Thyroid gland (tissue), 4 donors: ENCODE measurements at places on chromosomes 1 and 21. TPM values are rescaled to one million over a fixed set of nuclear protein-coding genes. Genes with fewer than 3 reads are reported as not detected.

The SPRR3 gene
- total RNA-seq, result not detected

The HSPA6 gene
- total RNA-seq, result 4.1 TPM

The NEGR1 gene
- total RNA-seq, result 12.3 TPM

The VCAM1 gene
- 4.1 TPM for total RNA-seq

The ALPL gene
- total RNA-seq, result 15.6 TPM

The SPAG17 gene
- total RNA-seq, result 14.6 TPM

The SPATA17 gene
- 1.8 TPM for total RNA-seq

The SPRR1A gene
- not detected for total RNA-seq

The CACNA1S gene
- not detected for total RNA-seq

The TFAP2E gene
- not detected for total RNA-seq

The RIPK4 gene
- total RNA-seq, result 22.9 TPM

The CRNN gene
- total RNA-seq, result not detected

The SKI gene
- total RNA-seq, result 31.4 TPM

The CITED4 gene
- 21.5 TPM for total RNA-seq

The NR5A2 gene
- total RNA-seq, result 6.0 TPM

The RPAP2 gene
- total RNA-seq, result 15.0 TPM

The AIRE gene
- total RNA-seq, result not detected

The LIN28A gene
- not detected for total RNA-seq

The ASTN1 gene
- 0.13 TPM for total RNA-seq

The SAMSN1 gene
- total RNA-seq, result 1.8 TPM

The VHLL gene
- total RNA-seq, result not detected

The SPRR4 gene
- total RNA-seq, result not detected

The NCAM2 gene
- 1.7 TPM for total RNA-seq

The PTGER3 gene
- 1.9 TPM for total RNA-seq

The PLA2G2A gene
- 22.9 TPM for total RNA-seq

The ADORA1 gene
- total RNA-seq, result 25.6 TPM

The HAPLN2 gene
- total RNA-seq, result 0.79 TPM
